ENCODE measurements at places on chromosomes 4 and X.

DNA sequence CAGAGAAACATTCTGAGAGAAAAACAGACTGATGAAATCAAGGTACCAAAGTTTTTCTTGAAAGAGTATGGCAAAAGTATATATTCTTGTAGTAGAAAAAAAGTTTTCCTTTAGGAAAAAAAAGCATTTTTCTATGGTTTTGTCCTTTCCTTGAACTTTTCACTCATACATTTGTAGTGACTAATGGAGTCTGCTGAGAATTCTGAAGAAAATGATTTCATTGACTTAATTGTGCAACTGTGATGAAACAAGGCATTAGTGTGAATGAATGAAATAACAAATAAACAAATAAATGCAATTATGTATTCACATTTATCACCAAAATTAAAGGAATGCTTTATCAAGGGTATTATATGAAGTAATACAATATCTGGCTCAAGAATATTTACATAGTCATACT is 5.7 kb downstream of the CSN1S1 start:
- DNase-seq: no peak

GRCh38 chr4:93710847-93711430 is 117.6 kb upstream of the ATOH1 start:
- DNase-seq: no peak

- DNase-seq: no peak
Observed at GRCh38 chrX:154040307-154040756, 20.6 kb upstream of the IRAK1 start.

DNA sequence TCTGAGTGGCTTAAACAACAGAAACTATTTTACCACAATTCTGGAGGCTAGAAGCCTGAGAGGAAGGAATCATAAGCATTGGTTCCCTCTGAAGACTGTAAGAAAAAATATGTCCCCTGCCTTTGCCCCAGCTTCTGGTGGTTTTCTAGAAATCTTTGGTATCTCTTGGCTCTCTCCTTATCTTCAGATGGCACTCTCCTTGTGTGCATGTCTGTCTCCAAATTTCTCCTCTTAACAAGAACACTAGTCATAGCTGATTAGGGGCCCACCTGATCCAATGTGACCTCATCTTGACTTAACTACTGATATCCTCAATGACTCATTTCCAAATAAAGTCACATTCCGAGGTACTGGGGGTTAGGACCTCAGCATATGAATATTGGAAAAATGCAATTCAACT is 635.0 kb upstream of the NR3C2 start:
- DNase-seq: no peak

- no peak for DNase-seq
Observed at GRCh38 chr4:145540235-145540634, 58.6 kb downstream of the SMAD1 start.

- DNase-seq: no peak
Observed at GRCh38 chr4:133450813-133451212, 301.7 kb downstream of the PCDH10 start.

Measured in NAMALWA (cell line).